Fibroblast of skin of scalp (primary cell): ENCODE measurements at places on chromosomes 16 and 17.

DNA sequence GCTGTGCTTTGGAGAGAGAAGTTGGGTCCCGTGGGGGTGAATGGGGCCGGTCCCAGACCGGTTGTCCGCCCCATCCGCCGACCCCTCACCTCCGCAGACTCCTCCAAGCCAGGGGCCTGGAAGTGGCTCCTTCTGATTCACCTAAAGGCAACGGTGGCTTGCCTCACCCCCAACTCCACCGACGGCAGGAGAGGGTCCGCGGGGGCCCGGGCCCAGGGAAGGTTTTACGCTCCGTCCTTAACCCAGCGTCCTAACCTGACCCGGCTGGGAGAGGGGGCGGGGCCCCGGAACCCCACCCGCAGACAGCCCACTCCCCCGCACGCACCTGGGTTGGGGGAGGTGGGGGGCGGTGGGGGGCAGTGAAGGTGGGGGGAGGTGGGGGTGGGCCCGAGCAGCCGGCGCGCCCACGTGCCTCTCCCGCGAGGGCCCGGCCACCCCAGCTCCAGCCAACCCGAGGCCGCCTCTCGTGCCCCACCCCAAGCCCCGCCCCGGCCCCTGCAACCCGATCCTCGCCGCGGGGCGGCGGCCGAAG lies 12.7 kb upstream of the CD300A start:
- no peak for DNase-seq

- no peak for DNase-seq
Observed at GRCh38 chr16:25235991-25236390, 19.2 kb downstream of the AQP8 start.

GRCh38 chr17:81561494-81561885 lies 9.3 kb upstream of the FAAP100 start:
- no peak for DNase-seq

DNA sequence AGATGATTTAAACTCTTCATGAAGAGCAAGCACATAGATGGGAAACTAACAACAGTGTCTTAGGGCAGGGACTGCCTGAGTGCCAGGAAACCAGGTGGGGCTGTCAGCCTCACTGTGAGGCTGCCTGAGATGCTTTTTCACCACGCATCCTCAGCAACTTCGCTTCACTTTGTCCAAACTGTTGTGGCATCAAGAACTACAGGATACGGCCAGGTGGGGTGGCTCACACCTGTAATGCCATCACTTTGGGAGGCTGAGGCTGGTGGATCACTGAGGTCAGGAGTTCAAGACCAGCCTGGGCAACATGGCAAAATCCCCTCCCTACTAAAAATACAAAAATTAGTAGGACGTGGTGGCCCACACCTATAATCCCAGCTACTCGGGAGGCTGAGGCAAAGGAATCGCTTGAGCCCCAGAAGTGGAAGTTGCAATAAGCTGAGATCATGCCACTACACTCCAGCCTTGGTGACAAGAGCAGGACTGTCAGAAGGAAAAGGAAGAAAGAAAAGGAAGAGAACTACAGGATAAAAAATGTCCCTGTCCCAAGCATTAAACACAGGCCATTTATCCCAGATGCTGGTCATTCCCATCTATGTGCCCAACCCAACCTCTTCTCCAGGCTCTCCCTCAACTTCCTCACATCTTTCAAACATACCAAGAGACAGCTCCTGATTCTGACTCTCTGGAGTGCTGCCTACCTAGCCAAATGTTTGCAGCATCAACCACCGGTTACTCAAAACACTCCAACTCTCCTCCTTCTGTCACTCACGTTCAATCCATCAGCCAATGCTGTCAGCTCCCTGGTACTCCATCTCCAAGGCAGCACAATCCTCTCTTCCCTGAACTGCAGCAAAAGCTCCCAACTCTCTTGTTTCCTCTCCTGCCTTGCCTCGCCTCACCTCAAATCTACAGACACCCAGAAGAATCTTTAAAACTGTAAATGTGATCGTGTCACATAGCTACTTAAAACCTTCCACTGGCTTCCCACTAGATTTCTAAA lies 1.6 kb downstream of the EIF4A3 start:
- no peak for DNase-seq

- no peak for DNase-seq
Observed at GRCh38 chr16:48612611-48613010, 2.6 kb upstream of the N4BP1 start.

GRCh38 chr16:14283786-14284185 lies 212.7 kb downstream of the MRTFB start:
- DNase-seq: no peak

DNA sequence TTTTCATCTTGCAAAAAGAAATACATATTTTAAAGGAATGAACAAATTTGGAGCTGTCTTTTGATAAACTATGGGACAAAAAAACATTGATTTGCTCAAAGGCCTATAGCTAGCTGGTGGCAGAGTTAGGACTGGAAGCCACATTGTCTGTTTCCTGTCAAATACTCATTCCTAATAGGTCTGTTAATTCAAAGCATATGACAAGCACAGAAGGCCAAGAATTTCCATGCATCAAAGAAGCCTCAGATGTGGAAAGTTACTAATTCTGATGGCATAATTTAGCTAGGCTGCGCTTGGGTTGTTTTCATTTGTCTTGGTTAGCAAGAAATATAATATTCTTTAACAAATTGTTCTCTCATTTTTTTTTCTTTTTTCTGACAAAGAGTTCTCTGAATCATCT lies 98.0 kb downstream of the CDK5R1 start:
- peak; percentile 66 for DNase-seq

GRCh38 chr16:12685806-12686205 lies 117.9 kb downstream of the CPPED1 start:
- peak; percentile 44 for DNase-seq

GRCh38 chr16:48447940-48448536 lies 62.8 kb upstream of the SIAH1 start:
- no peak for DNase-seq

DNA sequence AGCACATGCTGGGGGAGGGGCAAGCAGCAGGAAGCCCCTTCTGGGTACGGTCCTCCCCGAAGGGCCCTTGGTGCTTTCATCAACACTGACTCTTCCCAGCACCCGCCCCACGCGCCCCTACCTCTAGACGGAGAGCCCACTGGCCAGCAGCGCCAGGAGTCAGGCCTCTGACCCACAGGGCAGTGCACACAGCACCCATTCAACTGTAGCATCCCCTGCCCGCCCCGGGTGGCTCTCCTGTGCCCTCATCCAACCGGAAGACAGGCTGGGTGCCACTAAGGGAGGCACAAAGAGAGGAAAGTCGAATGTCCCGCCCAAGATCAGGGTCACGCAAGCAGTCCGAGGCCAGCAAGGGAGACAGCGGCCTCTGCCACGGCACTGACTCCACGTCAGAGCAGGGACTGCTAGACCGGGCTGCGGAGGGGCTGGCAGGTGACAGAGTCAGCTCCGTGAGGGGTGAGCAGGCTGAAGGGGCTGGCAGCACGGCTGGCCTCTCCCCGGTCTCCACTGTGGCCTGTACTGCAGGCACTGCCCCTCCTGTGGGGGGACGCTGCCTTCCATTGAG lies 9.8 kb downstream of the MSRB1 start:
- no peak for DNase-seq

DNA sequence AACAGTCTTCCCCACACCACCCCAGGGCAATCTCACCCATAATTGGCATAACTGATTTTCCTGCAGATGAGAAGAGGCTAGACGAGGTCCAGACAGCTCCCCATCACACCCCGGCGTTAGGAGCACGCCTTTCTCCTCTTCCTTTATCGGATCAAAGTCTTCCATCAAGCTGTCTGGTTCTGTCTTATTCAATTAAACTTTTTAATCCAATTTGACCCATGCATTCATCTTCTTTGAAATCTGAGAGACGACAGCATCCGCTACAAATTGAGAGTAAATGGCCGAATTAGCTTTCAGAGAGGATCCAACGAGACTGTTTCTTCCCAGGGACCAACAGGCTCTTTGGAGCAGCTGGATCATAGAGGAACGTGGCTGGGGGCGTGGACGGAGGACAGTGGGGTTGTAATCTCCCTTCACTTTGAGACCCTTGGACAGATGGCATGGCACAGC lies 44.4 kb upstream of the GPRC5B start:
- DNase-seq: no peak

DNA sequence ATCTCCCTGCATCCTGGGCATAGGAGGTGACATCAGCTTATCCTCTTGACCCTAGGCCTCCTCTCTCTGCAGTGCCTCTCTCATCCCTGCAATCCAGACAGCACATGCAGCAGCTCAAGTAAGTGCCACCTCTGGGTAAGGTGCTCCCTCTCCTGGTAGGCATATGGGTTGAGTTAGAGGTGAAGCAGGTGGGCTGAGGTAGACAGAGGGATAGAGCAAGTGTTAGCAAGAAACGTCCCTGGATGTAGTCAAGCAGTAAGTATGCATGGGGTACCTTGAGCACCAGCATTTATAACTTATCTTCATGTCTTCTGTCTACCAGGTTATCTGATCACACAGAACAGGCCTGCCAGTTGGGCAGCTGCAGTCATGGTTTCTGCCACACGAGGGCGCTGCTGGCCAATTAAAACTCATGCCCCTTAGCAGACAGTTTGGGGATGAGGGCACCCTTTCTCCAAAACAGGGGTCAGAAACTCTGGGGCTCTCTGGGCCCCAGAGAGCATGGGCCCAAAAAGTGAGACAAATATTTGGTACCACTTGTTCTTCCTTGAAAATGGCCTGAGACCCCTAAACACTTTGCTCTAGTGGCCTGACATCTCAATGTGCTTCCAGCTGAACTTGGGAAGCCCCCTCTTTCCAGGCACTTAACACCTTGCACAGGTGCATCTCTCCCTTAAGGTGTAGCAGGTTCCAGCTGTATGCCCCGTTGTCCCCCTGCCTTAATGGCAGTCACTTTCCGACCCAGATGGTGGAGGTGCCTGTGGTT lies 59.8 kb downstream of the NEUROD2 start:
- peak; percentile 38 for DNase-seq

DNA sequence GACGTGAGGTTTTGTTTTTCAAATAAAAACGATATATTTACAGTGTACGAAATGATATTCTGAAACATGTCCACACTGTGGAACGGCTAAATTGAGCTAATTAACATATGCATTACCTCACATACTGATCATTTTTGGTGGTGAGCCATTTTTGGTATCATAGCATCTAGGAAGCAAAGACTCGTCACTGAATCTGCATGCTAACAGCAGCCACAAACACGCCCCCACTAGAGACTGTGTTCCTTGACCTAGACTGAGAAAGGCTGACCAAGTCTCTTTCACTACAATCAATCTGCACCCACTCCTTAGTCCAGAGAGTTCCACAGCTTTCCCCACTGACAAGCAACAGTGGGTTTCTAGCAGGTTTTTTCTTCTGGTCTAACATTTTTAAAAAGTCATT lies 29.5 kb downstream of the NPLOC4 start:
- no peak for DNase-seq

- DNase-seq: no peak
Observed at GRCh38 chr16:69260506-69260905, 50.6 kb upstream of the VPS4A start.

- DNase-seq: peak; percentile 73
Observed at GRCh38 chr17:4565209-4566141, 5.1 kb upstream of the GGT6 start.

- peak; percentile 74 for DNase-seq
Observed at GRCh38 chr17:4607773-4608187, 23.5 kb downstream of the SMTNL2 start.

- no peak for DNase-seq
Observed at GRCh38 chr16:23453338-23454052, 506 bp upstream of the COG7 start.

DNA sequence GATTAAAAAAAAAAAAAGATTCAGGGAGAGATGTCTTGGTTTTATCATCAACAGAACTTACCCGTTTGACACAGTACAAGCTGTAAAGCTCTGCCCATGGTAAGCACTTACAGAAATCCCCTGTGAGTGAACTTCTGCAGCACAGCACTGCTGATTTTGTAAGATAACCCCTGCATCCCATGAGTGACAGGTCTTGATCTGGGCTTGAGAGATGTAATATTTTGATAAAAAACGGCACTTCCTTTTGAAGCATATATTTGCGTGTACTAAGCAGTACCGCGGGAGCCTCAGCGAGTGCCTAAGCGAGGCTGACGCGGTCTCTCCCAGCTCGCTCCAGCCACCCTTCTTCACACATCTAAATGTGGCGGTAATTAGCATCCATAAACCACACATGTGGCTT lies 50.5 kb downstream of the IKZF3 start:
- no peak for DNase-seq

GRCh38 chr16:72987480-72987901 lies 60.4 kb downstream of the ZFHX3 start:
- DNase-seq: no peak

- no peak for DNase-seq
Observed at GRCh38 chr16:52563767-52564611, 17.0 kb upstream of the TOX3 start.

- no peak for DNase-seq
Observed at GRCh38 chr16:68479271-68479670, 31.0 kb upstream of the SMPD3 start.

GRCh38 chr16:70737377-70738082 lies 51.7 kb upstream of the MTSS2 start:
- DNase-seq: peak; percentile 94

- DNase-seq: no peak
Observed at GRCh38 chr16:26598998-26599784, 467.5 kb upstream of the C16orf82 start.

- no peak for DNase-seq
Observed at GRCh38 chr17:75295201-75296158, 6.2 kb upstream of the SLC25A19 start.

DNA sequence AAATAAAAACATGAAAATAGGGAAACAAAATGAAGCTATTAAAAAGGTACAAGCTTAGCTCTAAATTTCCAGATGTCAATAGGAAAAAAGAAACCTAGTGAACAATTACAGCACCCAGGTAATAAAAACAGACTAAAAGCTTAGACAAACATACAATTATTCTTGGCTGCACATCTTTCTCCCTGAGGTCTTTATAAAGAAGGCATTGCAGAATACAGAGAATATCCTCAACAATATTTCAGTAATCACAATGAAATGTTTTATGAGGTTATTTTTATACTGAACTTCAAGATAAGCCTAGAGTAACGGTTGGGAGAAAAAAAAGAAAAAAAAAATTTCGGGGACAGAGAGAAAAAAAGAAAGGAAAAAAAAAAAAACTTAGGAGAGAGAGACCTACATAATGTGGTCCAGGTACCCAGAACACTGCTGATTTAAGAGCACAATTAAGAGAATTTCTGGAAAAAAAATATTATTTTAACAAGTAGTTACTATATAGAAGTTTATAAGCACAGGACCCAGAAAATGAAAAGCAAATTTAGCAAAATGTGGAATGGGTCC lies 26.5 kb downstream of the KANSL1 start:
- no peak for DNase-seq

DNA sequence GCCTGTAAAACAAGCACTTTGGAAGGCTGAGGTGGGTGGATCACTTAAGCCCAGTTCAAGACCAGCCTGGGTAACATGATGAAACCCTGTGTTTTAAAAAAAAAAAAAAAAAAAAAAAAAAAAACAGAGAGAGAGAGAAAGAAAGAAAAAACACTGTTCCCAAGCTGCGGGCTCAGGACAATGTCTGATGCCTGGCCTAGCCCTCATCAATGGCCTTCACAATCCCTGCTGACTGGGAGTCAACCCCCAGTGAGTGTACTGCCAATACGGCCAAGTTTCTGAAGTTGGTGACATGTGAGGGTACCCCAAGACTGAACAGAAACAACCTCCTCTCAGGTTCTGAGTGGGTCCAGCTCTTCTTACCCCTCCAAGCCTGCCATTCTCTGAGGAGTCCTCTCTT lies 116.5 kb downstream of the ZNF778 start:
- no peak for DNase-seq
